ENCODE measurements at places on chromosomes 6 and 20.
A peak's percentile ranks its signal among the peaks of the same experiment; 100 is the strongest.

DNA sequence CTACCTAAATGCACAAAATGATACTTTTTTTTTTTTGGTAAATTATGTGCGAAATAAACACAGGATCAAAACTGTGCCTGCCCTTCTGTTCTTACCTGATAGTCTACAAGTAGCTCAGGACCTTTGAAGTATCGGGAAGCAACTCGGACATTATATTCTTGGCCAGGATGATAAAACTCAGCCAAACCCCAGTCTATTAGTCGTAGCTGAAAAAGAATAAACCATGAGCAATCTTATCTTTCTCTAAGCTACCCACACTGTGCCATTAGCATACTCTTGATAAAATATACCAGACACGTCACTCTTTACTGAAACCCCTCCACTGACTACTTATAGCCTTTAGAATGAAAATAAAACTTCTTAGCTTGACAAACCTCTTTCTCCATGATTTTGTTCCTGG is 29.8 kb upstream of the TBC1D20 start:
- DNase-seq: no peak

- DNase-seq: peak; percentile 36
Observed at GRCh38 chr20:44979090-44979621, 12.8 kb downstream of the STK4 start.

DNA sequence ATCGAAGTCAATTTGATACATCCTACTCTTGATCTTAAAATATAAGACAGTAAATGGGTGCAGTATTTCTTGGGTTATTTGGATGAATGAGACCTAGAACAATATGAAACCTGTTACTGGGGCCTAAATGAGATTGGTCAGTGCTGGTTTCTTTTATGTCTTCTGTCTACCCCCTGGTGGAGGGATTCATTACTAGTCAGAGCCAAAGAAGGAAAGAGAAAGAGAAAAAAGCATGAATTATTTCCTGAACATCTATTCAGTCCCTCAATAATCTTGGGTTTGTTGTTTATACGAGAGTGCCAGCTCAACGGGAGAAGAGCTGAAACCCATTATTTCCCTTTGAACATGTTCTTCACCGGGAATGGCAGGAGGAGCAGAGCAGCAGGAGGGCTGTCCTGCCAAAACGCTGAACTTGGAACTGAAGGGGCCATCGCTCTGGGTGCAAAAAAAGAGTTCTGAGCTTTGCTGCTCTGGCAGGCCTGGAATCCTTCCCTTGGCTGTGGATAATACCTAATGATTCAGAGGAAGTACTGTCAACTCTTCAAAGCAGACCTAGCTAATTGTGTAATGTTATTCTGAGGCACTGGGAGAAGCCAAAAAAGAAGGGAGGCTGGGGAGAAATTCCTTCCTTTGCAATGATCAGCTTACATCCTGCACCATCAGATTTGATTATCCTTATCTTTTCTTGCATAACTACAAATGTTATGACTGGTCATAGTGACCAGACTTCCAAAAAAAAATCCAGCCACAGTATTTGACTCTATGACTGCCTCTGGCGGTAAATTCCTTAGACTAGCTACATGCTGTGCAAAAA is 72.0 kb downstream of the BLOC1S5 start:
- no peak for DNase-seq

DNA sequence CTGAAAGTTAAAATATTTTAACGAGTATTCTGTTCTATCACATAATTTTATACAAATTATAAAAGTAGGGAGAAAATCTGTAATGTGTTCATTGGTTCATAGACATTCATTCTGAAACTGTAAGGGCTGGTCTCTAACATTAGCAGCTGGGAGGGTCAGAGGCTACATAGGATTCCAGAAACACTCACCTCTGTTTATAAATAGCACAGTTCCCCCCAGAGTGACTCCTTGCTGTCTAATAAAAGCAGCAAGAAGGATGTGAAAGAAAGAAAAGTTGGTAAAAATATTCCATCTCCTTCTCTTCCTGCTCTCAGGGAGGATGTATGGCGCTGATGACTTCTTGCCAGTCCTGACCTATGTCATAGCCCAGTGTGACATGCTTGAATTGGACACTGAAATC is 25.3 kb upstream of the NAA20 start:
- DNase-seq: no peak

DNA sequence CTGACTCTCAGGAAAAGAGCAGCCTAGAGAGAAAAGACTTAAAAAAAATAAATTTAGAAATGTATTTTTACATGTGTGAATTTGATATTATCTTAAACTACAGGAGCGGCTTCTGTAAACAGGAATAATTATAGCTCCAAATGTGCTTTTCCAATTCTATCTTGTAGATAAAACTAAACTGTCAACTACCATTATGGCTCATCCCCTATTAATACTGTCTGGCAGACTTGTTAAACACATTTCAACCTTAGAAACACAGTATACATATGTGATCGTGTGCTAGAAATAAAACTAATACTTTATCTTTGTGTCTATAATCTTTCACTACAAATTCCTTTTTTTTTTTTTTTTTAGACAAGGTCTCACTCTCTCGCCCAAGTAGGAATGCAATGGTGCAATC is 75.8 kb downstream of the CNKSR3 start:
- DNase-seq: no peak

DNA sequence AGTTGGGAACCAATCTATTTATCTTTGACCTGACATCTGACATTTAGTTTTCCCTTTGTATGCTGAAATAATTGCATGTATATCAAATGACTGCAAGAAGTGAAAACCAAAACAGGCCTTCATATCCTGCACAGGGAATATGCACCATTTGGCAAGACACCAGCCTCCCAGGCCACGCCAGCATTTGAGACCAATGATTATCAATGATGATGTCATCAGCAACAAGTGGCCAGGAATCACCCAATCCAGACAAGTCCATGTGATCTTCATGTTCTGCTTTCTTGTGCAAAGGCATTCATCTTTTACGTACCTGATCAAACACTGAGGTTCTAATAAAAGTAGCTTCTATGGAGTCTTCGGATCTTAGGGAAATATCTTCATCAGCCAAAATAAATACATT is 107.4 kb upstream of the TENT5A start:
- DNase-seq: no peak

DNA sequence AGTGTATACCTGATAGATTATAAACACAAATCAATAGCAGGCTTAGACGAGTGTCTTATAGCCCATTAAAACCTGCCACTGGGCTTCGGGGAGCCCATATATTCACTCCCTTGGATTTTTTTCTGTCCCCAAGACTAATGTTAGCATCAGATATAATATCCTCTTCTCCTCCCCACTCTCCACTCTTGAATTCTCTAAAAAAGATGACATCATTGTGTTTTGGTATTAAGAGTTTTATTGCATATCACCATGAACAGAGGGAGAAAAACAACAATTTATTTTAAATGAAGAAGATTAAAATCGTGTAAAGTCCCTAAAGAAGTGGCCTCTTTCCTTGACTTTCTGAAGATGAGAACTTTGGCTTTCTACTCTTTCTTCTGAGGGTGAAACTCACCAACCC is 84.4 kb downstream of the MLIP start:
- no peak for DNase-seq

- no peak for DNase-seq
Observed at GRCh38 chr20:22513574-22513973, 70.8 kb downstream of the FOXA2 start.

- DNase-seq: no peak
Observed at GRCh38 chr20:1528811-1529210, 28.7 kb downstream of the SIRPD start.

GRCh38 chr6:56505512-56506260 is 137.0 kb downstream of the DST start:
- DNase-seq: no peak

DNA sequence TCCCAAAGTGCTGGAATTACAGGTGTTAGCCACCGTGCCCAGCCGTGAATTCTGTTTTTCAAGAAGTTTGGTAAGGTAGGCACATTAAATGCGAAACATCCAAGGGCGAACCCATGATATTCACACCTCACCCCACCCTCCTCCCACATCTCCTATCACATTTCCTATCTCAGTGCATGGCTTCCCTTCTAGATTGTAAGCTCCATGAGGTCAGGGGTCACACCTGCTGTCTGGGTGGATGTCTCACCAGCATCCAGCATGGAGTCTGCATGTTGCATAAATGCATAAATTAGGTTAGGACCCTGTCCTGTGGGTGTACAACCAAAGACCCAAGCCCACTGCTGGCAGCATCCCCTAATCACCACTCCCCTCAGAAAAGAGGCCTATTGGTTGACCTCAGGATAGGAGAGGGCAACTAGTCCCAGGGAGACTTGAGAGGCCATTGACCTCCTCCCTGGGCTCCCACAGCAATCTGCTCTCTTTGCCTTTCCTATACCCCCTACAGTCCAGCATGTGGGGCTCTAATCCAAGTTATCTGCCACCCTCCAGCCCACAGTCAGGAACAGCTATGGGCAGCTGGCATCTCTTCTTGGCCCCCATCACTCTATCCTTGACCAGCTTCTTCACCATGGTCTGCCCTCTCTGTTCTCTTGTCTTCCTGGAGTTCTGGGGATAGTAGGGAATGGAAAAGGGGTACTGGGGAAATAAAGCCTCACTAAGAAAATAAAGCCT is 4.2 kb downstream of the PRRT1 start:
- DNase-seq: no peak

DNA sequence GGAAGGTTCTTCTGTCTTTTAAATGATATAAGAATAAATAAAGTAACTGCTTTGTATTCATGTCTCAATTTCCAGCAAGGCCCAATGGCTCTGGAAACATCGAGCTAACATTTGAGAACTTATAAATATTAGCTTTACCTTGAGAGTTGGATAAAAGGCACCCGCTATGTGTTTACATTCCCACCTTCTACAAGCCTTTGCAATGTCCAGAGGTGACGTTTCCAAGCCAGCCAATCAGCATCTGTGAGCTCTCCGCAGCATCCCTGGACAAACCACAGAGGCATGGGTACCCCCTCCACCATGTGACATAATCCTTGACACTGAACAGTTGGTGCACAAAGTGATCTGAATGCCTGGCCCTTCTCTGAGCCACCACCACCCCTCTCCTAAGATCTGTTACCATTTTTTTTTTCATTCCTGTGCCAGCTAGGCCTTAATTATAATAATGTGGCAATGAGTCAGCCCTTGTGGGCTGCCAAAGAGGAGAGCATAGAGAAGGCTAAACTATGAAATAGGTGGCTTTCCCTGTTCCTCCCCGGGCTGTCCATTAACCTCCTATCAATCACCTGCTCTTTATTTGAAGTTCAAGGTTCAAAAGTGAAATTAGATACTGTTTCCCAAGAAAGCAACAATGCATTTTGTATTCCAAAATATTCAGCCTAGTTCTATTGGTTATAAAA is 4.1 kb downstream of the CBLN4 start:
- DNase-seq: no peak

DNA sequence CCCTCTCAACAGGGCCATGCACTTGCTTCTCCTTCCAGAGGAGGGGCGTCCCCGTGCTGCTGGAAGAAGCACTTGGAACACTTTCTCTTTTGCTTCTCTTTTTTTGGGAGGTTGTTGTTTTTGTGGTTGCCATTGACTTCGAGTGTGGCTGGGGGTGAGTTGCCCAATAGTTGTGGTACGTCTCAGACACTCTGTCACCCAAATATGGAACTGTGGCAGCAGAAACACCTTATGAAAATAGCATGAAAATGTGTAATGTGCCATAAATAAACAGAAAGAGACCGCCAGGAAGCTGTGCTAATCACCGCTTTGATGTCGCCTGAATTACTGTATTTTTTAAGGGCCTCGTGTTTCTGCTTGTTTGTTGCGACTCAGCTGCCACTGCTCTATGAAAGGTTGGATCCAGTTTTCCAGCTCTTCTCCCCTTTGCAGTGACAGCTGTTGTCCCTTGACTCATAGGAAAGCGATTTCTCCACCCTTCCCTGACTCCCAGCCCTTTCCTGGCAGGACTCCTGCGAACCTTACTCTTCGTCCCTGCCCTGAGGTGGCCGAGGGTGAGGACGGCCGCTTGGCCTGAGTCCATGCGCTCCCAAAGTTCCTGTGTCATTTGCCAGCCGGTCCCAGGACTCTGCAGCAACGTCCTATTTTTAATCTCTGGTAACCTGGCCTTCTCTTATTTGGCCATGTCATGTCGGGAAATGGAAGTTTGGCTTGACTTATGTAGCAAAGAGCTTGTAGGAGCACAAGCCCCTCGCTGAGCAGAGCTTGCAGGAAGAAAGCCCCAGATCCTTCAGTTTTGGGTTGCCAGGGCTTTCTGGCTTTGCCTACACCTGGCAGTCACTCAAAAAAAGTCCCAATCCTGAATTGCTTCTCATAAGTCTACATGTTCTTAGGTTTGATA is 694.6 kb downstream of the QKI start:
- no peak for DNase-seq

- no peak for DNase-seq
Observed at GRCh38 chr6:166597711-166598440, 11.4 kb upstream of the RAMACL start.

DNA sequence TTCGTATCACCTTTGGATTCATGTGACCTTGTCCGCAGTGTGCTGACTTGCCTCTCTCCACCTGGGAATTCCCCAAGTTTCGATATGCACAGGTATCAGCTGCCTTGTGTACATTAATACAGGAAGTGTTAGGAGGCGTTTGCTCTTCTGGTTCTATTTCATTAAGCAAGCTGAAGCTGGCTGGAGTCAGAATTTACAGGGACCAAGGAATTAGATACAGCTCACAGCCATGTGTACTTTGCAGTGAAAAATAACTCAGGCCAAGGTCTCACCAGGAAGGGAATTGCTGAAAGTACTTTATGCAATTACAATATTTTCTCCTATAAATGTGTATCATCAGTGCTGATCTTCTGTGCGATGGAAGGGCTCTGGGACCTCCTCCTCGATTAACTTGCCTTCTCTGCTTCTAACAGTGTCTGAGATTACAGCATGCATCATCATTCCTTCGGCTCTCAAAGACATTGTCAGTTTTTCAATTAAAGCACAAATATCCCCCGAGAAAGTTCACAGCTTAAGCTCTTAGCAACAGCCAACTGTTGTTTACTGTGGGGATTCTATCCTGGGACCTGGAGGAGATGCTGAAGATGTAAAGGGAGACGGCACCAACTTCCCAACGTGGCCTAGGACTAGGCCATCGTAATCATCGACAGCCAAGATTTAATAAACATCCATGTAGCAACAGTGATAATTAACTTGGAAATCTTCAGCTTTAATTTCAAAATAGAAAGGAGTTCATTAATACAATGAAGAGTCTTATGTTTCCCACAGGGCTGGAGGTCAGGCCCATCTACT is 13.8 kb upstream of the TIAM2 start:
- DNase-seq: no peak

- no peak for DNase-seq
Observed at GRCh38 chr6:105844275-105844883, 241.8 kb upstream of the PRDM1 start.

DNA sequence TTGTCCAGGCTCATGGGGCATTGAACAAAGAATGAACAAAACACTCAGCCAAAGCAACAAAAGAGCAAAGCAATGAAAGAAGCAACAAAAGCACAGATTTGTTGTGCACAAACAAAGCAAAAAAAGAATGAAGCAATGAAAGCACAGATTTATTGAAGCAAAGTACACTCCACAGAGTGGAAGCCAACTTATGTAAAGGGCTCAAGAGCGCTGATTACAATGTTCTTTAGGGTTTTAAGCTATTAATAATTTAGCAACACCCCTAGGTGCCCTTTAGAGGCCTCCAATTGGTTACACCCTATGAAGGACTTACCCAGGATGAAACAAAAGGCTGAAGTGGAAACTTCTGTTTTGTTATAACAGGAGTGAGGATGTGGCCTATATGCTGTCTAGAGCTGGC is 179.2 kb upstream of the PROKR2 start:
- no peak for DNase-seq

- DNase-seq: no peak
Observed at GRCh38 chr6:108961985-108962384, 113.8 kb downstream of the ARMC2 start.

Data from stimulated activated CD4-positive, alpha-beta T cell treated with anti-CD3 and anti-CD28 coated beads, Interleukin-2, amount 100 ng/mL, for 48 hours (primary cell).